ENCODE measurements at places on chromosomes 16 and 17.

- no peak for DNase-seq
These were observed 540.3 kb downstream of the WWOX start for GRCh38 chr16:78639775-78640174.

GRCh38 chr16:51031598-51031997, 119.5 kb downstream of the SALL1 start:
- DNase-seq, result no peak

- DNase-seq, result no peak
These were observed 4.8 kb downstream of the RHBDF2 start for GRCh38 chr17:76496464-76496863.

DNA sequence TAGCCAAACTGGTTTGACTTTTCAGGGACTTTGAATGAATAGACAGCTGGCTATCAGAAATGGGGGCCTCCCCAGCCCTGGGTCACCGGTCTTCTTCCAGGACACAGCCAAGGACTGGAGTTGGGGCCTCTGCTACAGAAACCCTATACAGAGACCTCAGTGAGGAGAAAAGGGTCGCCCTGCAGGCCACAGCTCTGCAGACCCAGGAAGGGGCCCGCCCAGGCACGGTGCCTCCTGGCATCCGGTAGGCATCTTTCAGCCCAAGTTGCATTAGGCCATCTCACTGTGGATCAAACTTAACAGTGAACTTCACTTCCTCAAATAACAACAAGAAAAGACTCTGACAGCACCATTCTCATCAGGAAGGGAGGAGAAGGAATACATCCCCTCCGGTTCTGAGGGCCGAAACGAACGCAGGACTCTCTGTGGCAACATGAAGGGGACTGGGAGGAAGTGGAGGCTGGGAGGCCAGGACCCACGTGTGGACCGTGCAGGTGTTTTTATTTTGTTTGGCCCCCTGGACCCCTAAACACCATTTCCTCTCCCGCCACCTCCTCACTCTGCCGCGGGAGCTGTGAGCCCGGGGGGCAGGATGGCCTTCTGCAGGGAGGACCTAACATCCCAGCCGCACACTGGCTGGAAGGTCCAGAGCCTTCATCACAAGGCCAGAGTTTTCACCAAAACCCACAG, 7.2 kb downstream of the SLC38A10 start:
- DNase-seq, result no peak

DNA sequence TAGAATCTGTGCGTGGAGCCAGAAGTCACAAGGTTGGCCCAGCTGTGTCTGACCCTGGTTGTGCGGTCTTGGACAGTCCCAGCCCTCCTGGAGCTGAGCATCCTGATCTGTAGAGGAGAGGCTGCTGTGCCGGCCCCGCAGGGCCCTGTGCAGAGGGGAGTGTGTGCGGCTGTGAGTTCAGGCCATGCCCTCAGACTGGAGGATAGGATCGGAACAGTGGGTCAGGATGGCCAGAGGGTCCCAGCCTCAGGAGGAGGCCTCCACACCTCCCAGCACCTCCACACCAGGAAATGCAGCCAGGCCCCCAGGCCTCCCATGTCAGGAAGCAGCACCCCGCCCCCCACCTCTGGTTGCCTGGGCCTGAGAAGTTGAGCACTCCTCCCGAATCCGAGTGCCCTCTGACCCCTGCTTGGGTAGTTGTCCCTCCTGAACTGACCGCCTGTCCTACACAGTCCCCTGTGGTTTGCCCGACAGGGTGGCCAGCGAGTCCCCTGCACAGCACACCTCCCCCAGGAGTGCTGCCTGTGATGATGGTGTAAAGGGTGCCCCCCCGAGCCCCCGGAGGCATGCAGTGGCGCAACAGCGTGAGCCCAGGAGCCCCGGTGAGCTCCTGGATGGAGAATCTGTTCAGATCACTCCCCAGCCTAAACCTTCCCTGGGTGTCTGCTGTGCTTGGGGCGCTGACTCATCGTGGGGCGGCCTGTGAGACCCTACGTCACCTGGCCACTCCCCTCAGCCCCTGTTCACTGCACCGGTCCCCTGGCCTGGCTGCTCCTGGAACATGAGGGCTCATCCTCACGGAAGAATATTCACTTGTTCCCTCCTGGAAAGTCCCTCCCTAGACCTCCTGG, 285.2 kb downstream of the SEC14L1 start:
- peak; percentile 34 for DNase-seq

DNA sequence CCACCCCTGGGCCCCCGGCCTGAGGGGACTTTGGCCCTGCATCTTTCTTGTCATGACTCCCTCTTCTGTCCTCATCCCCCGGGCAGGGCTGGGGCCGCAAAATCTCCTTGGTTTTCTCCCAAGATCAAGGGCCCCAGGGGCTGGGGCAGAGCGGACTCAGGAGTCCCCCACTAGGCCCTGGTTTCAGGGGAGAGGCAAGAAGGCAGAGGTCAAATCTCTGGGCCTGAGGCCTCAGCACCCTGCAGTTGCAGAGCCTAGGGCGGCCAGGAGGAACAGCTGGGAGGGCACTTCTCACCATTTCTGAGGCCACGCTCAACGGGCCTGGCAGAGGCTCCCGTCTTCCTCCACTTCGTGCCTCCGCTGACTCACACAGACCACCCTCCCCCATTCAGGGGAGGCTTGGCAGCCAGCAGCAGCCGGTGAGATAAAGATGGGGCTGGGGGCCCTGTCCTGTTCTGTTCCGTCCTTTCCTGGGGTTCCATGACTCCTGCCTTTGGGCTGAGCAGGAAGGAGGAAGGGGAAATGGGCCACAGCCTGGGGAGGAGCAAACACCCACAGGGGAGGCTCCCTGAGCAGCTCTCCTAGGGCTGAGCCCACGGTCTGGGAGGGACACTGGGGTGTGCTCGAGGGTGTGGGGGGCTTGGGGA, 12.4 kb downstream of the ZSCAN10 start:
- no peak for DNase-seq

GRCh38 chr16:5461141-5461540, 363.5 kb upstream of the EEF2KMT start:
- DNase-seq, result no peak

- DNase-seq, result no peak
These were observed 524.6 kb downstream of the GRIN2A start for GRCh38 chr16:9657641-9658040.

- DNase-seq, result no peak
These were observed 16.0 kb downstream of the SMIM36 start for GRCh38 chr17:55495239-55495638.

DNA sequence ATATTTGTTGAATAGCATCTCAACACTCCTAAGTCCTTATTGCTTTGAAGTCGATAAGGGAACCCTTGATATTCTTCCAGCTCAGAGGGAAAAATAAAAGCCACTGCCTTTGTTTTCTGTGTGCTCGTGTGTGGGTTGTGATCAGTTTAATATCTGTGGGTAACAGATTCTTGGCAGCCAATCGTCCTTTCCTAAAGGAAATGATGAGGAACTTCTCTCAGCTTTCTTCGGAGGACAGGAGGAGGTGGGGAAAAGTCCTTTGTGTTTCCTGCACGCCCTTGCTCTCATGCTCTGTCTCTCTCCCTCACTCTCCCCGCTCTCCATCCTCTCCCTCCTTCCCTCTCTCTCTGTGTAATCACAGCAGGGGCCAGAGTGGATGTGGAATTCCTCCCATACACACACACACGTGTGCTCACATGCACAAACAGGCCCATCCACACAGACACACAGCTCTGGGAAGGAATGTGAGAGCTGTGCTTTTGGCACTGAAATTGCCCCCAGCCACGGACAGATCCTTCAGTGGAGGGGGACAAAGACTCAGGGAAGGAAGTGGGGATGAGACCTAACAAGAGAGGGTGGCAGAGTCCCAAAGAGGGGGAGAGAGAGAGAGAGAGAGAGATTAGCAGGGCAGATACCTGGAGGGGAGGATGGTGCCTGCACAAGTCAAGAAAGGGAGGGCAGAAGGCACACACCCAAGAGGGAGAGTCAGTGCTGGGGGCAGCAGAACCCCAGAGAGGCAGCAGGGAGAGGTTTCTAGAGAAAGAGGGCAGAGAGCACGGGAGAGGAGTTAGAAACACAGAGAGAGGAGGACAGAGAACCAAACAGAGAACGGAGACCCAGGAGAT, 83.5 kb upstream of the PLCG2 start:
- DNase-seq, result no peak

DNA sequence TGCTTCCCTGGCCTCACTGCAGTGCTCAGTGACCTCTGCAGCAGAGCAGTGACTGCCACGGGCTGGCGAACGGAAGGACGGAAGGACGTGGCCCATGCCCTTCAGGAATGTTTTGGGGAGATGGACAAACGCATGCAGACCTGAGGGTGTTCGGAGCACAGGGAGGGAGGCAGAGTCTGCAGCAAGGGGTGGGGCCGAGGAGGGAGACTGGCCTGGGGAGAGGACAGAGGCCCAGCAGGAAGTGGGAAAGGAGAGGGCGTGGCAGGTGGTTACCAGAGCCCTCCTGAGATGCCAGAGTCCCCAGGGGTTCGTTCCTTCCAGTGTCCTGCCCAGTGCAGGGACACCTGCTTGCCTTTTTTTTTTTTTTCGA, 21.9 kb downstream of the ADORA2B start:
- DNase-seq, result no peak

GRCh38 chr17:59327981-59328290, 3.5 kb upstream of the YPEL2 start:
- no peak for DNase-seq

DNA sequence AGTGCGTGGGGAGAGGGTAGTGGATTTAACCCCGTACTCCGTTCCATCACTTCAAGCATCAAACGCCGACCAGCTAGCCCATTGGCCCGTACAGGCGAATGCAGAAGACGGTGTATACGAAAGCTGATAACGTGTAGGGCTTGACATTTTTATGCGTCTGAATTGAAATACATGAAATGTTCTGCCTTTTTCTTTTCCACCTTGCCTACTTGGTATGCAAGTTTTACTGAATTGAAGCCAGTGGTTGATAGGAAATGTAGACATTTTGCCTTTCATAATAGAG, 834 bp upstream of the STAT3 start:
- DNase-seq, result no peak

- no peak for DNase-seq
These were observed 14.7 kb downstream of the PEMT start for GRCh38 chr17:17576772-17577234.

DNA sequence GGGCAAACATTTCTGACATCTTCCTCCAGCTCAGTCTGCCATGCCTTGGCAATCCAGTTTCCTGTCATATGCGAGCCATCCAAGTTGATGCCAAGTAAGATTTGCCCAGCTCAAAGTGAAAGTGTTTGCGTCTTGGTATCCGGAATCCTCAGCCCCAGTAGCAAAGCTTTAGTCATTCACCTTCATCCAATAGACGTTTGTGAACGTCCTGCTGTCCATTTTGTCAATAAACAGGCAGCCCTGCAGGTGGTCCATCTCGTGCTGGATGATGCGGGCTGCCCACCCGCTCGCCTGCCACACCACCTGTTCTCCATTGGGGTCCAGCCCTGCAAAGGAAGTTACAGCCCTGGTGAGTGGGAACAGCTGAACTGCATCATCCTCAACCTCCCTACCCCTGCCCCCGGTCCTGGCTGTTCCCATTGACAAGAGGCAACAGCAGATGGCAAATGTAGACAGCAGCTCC, 1.5 kb downstream of the PDF start:
- DNase-seq, result no peak

Measured in AG04449 (cell line).